Panc1 (cell line): ENCODE measurements at places on chromosomes 12 and 14.

DNA sequence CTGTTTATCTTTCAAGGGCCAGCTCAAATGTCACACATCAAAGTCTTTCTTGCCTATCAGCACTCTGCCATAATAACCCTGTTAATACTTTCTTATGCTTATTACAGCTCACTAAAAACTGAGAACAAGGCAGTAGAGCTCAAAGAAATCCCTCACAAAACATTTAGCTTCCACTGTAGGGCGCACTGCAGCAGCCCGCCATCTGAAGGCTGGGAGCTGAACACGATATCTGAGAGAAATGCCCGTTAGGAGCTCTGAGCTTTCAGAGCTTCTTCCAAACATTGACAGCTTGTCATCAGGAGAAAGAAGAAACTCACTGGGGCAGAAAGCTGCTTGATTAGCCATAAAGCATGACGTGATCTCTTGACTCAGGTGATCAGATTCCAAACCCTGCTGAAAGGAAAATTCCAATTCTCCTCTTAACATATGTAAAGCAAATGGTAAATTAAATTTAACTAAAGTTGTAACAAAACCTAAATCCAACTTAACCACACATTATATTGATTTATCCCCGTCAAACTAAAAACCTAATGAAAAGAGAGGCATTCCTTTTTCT is 175.7 kb downstream of the C12orf50 start:
- DNase-seq = no peak

DNA sequence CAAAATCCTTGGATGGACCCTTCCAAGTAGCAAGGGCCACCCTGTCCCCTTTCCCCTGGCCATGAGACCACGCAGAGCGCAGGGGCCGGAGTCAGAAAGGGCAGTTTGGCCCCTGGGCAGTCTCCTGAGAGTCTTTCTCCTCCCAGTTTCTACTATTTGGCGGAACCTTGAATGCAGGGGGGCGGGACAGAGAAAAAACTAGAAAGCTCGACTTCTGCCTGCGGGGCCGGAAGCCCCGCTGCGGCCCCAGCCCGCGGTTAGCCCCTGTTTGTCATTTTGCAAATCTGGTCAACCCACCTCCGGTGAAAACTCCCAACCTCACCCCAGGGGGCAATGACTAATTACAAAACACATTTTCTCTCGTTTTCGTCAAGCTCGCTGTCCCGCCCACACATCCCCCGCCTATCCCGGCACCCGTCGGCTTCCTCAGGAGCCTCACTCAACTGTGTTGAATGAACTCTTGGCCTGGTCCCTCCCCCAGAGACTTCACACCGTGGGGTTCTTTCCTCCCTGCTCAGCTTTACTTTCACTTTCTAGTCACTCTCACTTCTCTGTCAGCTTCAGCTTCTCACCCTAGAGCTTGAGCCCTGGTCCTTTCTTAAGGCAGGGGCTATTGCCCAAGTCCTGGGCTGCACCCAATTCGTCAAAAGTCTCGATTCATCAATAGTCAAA is 66.7 kb downstream of the IRF2BPL start:
- no peak for DNase-seq

- no peak for DNase-seq
Observed at GRCh38 chr14:102917469-102918211, 4.8 kb upstream of the AMN start.

DNA sequence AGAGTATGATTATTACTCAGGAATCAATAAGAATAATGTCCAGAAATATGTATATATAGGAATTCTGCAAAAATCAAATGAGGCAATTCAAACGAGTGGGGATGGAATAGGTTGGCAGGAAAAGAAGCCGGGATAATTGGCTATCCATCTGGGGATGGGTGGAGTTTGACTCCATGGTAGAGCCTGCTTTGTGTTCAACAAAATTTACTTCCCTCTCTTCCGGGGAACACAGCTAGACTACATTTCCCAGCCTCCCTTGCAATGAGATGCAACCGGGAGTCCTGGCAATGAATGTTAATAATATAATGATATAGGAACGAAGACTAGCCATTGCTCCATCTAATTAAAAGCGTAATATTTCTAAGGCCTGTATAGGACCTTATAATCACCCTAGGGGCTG is 146.6 kb downstream of the EFCAB11 start:
- DNase-seq = no peak

DNA sequence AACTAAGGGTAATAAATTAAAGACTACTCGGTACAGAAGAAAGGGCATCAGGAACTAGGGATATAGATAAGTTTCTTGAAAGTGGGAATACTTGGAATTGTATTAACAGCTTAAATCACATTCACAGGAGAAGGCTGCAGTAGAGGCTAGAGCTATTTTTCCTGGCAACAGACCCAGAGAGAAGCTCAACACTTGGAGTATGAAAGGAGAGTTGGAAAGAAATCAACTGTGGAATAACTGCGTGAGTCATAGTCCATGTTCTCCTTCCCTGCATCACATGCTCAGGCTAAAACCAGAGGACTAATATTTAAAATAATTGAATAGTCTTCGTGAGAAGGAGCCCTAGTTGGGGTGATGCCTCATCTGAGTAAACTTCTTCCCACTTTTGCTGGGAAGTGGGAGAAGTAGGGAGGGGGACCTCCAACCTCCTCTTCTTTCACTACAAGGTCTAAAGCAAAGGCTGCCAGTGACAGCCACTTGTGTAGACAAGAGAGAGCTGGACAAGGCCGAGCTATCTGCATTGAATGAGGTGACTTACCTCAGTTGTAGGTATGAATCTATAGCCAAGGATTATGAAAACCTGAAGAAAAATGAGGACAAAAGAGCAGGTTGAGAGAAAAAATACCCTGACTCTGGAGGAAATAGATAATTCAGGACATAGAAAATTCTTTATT is 32.7 kb downstream of the DYRK2 start:
- DNase-seq = peak; percentile 8

- no peak for DNase-seq
Observed at GRCh38 chr12:114852976-114853529, 169.1 kb upstream of the TBX3 start.

- no peak for DNase-seq
Observed at GRCh38 chr12:98741196-98741555, 96.1 kb downstream of the APAF1 start.

DNA sequence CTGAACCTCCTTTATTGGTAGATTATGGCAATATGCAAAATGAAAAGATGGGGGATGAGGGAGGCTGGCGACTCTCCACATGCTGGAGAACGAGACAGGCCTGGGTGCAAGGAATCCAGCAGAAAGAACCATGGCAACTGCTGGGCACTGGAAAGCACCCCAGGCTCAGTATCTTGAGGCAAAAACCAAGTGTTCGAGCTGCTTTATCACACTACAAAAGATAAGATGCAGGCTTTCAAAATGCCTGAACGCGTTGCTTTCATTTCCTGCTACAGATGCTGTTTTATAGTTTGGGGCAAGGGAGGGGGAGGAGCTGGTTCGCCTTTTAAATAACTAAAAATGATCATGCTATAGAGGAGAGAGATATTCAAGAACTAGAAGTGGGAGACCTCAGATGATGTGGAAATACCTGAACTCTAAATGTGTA is 38.9 kb downstream of the NIN start:
- DNase-seq = no peak

DNA sequence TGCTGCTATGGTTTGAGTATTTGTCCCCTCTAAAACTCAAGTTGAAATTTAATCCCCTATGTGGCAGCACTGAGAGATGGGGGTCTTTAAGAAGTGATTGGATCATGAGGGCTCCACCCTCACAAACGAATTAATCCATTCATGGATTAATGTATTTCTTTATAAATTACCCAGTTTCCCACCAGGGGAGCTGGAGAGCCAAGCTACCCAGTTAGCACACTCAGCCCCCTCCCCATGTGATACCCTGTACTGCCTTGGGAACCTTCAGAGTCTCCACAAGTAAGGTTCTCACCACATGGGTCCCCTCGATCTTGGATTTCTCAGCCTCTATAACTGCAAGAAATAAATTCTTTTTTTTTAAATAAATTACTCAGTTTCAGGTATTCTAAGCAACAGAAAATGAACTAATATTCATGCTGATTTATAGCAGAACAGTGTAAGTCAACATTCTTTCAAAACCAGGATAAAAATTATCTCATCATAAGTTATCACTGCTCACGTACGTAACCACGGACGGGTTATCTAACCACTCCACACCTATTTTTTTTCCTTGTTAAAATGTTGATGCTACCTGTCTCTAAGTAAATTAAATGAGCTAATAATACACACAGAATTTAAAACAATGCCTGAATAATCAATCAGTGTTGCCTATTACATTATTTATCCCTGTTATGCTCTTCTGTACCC is 3.6 kb downstream of the NAP1L1 start:
- no peak for DNase-seq

DNA sequence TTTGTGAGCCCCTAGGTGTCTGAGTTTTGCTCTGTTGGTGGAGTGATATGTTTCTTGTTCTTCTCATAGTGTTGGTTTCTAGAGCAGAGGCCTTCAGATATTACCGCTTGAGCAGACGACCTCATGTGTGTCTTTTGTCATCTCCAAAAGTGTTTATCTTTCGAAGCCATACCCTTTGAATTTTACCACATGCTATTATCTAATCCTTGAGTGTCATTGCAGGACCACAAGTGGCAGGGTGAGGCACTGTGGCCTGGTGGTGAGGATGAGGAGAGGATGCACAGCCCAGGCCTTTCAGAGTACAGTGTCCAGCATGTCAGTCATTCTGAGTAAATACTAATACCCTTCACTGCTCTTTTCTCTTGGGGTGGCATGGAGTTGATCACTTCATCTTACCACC is 57.2 kb upstream of the CISTR start:
- no peak for DNase-seq
